HuH-7.5 (cell line): ENCODE measurements at places on chromosomes 16 and 17.

- no peak for DNase-seq
Observed at GRCh38 chr17:77872714-77873499, 85.6 kb upstream of the TNRC6C start.

- no peak for DNase-seq
Observed at GRCh38 chr17:13046361-13046760, 28.5 kb upstream of the ELAC2 start.

DNA sequence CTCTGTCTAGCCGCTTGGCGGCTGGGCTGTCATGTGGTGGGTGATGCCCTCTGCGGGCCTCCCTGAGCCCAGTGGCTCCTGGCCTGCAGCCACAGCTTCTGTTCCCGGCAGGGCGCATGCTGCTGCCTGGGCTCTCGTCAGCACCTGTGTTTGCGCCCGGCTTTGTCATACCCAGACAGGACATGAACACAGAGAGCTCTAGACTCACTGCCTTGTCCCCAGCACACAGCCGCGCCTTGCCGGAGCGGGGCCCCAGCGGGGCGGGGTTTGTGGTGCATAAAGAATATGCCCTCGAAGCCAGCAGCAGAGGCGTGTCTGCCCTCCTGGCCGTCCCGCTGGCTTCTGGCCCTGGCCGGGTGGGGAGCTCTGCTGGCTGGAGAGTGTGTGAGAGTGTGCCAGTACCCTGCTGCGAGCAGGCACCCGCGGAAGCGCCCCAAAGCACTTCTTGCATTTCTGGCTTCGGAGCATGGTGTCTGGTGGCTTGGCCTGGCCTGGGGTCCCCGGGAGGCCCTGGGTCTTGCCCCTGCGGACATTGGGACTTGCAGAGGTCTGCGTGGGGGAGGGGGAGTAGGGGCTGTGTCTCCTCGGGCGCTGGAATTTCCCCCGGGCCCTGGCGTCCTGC lies 14.4 kb downstream of the ASPSCR1 start:
- DNase-seq = no peak

- no peak for DNase-seq
Observed at GRCh38 chr16:13099822-13100221, 198.4 kb downstream of the SHISA9 start.

- DNase-seq = no peak
Observed at GRCh38 chr16:53378138-53378537, 56.1 kb upstream of the RBL2 start.

DNA sequence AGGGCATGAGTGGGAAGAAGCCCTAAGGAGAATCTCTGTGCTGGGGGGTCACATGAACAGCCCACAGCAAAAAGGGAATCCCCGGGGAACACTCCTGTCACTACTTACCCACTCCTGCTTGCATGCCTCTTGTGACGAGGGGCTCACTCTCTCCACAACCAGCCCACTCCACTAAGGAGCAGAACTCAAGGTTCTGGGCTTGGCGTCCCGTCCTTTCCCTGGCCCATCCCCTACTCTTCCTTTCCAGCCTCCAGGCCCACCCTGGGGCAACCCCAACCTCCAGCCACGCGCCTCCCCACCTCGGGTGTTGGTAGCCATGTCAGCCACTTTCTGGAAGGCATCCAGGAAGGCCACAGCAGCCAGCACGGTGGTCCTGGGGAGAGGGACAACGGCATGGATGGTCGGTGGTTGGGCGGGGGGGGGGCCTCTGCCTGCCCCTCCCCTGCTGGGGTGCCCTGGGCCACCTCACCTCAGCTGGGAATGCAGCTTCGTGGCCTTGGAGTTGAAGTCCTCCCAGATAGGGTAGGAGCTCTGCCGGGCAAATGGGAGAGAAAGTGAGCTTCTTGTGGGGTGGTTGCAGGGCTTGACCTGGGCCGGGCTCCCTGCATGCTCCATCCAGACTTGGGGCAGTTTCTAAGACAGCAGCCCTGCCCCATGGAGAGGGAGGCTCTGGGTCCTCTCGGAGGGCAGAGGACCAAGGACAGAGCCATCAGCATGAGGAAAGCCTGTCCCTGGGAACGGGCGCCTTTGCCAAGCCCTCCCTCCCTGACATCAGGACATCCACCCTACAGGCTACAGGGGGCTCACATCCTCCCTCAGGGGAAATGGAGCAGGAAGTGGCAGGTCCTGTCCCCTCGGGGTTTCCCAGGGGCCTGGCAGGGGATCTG lies 5.1 kb downstream of the MTSS2 start:
- DNase-seq = no peak

- no peak for DNase-seq
Observed at GRCh38 chr17:15364615-15365014, 23.2 kb upstream of the TEKT3 start.

DNA sequence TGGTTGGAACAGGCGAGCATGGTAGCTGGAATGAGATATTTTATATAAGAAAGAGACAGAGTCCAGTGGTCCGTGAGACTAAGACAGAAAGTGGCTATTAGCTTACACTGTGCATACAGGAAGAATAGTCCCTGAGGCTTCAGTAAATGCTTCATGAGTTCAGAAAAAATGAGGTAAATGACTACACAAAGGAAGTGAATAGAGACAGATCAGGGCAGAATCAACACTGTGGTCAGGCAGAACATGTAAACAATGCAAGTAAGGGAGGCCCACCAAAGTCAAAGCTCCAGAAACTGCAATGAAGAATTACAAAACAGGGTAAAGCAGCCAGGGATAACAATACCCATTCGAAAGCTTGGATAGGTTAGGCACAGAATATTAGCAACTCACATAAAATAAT lies 4.8 kb downstream of the ABCA10 start:
- DNase-seq = no peak

DNA sequence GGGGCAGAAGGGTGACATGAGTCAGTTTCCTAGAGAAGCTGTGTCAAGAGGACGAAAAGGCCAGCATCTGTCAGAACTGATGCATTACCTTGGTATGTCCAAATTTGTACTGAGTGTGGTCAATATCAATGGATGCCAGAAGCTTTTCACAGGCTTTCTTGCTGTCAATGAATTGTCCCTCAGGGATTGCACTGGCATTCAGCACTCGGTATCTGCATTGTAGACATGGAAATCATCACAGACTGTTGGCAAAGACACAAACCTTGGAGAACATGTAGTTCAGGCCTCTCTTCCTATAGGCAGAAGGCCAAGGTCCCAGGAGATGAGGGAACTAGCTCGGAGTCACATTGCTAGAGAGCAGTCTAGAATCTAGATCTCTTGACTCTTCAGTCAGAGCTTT lies 16.6 kb downstream of the MYH3 start:
- DNase-seq = no peak

GRCh38 chr16:15708096-15708495 lies 58.1 kb downstream of the NDE1 start:
- DNase-seq = no peak

GRCh38 chr17:34519282-34519681 lies 60.1 kb upstream of the TMEM132E start:
- no peak for DNase-seq

DNA sequence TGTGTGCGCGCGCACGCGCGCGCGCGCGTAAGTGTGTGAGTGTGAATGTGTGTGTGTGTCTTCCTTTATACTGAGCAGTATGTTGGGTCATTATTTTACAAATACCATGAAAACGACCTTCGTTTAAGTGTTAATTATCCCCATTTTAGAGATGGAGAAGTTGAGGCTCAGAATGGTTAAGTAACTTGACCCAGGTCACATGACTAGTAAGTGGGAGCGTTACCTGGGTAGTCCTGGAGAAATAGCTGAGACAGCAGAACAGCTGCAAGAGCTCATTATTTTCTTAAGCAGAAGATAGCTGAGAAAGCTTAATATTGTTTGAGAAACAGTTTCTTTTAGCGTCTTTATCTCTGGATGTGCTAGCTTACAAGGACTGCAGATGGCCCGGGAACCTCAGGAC lies 78.8 kb downstream of the IRX3 start:
- DNase-seq = no peak

GRCh38 chr16:19843371-19843770 lies 41.3 kb downstream of the GPRC5B start:
- no peak for DNase-seq

DNA sequence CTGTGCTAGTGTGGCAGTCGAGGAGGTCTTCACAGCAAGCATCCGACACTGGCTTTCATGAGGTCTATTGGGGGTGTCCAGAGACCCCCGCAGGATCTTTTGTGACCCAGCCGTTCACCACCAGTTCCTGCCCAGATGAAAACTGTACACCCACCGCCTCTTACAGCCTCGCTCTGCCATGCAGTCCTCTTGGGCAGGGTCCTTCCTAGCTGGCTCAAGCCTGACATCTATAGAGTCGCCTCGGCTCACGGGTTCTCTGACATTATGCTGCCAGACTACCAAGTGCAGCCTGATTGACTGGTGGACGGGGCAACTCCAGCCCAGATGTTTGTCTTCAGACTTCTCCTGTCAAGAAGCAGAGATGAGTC lies 14.6 kb upstream of the CLEC10A start:
- no peak for DNase-seq

DNA sequence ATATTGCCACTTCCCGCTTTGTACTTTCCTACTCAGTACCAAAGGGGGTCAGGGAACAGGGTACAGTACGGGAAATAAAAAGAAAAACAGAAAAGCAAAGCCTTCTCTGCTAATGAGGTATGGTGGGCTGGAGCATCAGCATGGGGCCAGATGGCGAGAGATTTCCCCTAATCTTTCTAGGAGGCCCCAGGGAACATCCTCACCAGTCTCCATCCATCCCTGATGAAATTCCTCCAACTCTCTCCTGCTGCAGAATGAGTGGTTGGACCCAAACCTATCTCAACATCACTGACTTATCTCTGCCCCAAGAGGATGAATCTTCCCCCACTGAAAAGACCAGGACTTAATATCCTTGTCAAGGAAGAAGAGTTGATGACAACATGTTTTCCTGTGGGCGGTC lies 185.6 kb downstream of the C16orf78 start:
- DNase-seq = no peak

DNA sequence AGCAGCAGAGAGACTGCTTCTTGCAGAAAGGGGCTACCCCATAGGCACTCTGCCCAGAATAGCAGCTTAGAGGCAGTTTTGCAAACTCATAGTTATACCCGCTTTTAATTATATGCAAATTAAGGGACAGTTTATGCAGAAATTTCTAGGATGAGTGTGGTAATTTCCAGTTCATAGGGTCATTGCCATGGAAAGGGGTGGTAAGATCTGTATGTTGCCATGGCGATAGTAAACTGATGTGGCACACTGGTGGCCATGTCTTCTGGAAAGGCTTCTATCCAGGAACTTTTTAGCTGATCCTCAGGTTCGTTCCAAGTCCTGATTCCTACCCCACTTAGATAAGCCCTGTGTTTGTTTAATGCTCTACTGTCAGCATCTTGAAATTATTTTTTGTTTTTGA lies 6.2 kb downstream of the STXBP4 start:
- no peak for DNase-seq

DNA sequence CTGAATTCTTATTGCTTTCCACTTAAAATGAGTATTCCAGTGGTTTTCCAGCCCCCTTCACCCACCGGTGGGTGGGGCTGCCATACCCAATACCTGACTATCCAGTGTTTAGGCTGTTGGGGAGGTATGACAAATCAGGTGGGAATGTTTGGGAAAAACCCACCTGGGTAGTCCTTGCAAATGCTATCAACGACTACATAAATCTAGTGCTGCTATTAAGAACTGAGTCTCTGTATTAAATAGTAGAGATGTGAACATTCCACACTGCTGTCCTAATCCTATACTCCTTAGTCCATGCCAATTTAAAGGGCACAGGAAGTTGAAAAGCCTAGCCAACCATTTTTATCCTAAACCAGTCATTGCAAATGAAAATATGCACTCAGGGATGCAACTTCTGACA lies 126.6 kb downstream of the AXIN2 start:
- DNase-seq = no peak
